ENCODE measurements at places on chromosomes 5 and 9.
A peak's percentile ranks its signal among the peaks of the same experiment; 100 is the strongest.

GRCh38 chr5:119264186-119264585 lies 91.6 kb upstream of the TNFAIP8 start:
- DNase-seq = no peak

DNA sequence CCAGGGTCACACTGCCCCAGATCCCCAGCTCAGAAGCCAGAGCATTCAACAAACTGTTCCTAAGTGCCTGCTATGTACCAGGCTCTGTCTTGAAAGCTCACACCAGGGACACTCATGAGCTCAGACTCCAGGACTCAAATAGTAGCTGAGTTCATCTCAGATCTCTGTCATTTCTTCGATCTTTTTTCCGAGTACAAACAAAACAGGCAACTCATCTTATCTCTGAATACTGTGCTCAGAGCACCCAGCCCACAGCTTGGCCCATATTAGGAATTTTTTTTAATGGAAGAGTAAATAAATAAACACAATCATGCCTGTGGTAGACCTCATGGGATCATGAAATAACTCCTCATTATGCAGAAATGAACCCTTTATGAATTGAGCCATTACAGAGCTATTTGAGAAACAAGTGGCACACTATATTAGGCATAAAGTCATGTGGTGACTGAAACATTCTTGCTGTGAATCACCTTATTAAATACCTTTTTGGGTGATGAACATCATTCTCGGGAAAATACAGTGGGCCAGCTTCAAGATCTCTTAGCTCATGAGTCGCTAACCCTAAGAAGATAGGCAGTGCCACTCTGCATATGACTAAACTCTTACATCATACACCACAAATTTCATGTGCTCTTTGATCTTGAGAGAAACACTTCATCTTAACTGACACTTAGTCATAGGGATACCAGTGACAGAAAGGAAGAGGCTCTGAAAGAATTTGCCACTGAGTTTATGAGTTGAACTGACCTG lies 9.9 kb downstream of the SH3RF2 start:
- DNase-seq = no peak

DNA sequence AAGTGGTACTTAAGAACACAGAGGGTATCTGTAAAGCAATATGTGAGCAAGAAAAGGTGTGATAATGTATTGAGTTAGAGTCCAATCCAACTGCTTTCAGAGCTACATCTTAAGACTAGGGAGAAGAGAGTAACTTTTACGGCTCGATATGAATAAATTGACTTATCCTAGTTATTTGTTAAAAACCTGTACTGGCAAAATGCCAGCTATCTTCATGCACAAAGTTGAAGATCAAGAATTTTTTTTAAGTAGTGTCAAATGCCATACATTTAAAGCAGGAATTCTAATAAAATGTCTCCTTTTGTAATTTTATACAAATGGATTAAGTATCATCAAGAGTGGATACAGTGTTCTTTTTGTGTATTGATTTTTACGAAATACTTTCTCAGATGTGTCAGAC lies 305.2 kb downstream of the KIAA0825 start:
- DNase-seq = no peak

GRCh38 chr5:64637837-64638443 lies 52.4 kb upstream of the SHISAL2B start:
- DNase-seq = no peak

DNA sequence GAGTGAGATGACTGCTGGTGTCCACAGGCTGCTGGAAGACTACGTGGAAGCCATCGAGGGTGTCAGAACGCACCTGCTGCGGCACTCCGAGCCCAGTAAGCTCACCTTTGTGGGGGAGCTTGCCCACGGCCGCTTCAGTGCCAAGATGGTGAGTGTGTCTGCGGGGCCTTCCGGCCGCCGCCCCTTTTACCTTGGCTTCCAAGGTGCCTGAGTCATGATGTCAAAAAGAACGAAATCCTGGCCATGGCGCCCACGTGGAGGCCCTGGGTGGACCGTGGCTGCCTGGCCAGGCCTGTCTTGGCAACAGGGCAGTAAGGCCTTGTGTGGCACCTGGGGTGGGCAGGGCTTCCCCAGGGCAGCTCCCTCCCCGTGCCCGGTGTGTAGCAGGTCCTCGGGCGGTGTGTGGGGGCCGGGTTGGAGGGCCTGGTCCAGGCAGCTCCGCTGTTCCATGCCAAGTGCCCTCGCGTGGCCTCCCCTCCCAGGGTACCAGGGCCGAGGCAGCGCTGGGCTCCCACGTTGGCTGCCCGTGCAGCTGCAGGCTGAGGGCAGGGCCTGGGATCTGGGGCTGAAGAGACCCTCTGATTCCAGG lies 7.8 kb downstream of the DPP7 start:
- DNase-seq = no peak

DNA sequence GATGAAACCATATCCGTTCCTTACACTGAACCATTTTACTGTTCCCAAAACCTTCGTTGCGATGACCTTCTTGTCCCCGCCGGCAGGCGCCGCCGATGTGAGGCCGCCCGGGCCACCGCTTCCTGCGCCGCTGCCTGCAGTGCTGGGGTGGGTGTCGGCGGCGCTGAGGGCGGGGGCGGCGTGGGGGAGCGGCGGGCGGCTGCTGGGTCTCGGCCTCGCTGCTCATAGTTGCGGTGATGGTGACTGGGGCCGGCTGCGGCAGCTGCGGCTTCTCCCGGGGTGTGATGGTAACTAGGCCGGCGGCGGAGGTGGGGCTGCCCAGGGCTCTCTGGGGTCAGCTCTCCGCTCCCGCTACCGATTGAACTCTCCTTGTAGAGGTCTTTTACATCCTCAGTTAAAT lies 14.1 kb upstream of the OR2S2 start:
- DNase-seq = peak; percentile 45

DNA sequence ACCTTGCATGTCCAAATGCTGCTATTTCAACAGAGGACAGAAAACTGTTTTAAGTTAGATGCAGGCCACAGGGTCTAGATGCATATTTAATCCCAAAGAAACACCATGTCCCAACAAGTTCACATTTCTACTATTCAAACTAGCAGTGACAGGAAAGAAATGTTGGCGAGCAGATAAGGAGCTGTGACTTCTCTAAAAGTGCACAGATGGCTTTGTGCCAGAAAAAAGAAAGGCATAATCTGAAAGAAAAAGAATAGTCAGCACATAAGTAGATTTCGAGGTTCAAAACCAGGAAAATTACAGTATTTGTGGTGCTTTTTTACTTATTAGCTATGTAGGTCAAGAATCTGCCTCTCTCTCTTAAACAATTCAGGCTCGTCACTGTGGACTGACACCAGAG lies 178.3 kb downstream of the DNAH5 start:
- no peak for DNase-seq

- DNase-seq = no peak
Observed at GRCh38 chr9:93673021-93673838, 96.8 kb downstream of the PHF2 start.

DNA sequence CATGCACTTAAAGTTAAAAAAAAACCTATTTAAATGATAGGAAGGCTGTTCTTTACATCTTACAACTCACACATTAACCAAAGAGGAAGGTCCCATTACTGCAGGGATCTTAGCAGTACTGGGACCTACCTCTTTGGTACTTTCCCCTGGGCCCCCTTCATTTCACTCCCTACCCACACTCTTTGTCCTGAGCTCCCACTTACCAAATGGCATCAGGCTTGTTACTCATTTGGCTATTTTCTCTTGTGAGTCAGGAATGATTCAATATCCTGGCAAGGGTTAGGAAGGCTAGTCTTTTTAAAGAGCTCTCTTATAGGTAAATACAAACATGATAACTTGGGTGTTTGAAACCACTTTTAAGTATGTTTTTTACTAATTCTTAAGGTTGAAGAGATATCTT lies 117.4 kb upstream of the ELL2 start:
- DNase-seq = no peak

DNA sequence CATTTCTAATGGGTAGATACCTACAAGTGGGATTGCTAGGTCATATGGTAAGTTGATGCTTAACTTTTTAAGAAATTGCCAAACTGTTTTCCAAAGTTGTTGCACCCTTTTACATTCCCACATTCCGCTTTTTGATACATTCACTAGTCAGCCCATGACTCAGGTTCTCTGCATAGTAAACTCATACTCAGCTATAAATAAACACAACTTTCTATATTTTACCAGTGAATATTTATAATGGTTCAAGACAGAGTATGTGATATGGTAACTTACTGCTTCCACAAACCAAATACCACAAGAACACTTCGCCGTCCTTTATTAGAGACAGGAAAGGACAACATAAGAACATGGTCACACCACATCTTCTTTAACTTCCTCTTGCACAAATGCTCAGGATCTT lies 54.0 kb downstream of the PLPP1 start:
- no peak for DNase-seq

DNA sequence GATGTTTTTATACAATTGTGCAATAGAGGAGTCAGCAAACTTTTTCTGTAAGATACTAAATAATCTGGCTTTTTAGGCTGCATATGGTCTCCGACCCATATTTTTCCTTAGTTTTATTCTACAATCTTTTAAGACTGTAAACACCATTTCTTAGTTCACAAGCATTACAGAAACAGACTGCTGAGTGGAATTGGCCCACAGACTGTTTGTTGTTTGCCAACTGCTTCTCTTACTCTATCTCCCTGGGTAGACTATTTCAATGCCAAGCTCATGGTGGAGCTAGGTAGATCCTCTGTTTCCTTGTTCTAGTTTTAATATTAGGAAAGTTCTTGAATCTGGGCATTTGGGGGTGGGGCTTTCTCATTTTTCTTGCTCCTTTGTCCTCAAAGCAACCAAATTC lies 857.6 kb downstream of the TLE1 start:
- no peak for DNase-seq

DNA sequence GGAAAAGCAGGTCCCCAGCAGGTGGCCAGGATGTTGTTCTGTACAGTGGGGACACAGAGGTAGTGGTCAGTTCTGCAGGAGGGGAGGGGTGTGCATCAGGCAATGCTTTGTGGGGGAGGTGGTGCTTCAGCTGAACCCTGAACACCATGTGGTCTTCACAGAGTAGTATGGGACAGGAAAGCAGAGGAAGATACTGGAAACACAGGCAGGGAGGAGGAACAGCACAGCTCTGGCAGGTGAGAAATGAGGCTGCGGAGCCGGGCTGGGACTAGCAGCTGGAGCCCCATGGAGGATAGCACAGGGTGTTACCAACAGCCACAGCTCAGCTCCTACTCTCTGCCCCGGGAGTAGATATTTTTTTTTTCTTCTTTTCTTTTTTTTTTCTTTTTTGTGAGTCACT lies 161.5 kb downstream of the ENTREP1 start:
- no peak for DNase-seq

GRCh38 chr9:94156348-94157049 lies 72.2 kb downstream of the PTPDC1 start:
- DNase-seq = no peak

DNA sequence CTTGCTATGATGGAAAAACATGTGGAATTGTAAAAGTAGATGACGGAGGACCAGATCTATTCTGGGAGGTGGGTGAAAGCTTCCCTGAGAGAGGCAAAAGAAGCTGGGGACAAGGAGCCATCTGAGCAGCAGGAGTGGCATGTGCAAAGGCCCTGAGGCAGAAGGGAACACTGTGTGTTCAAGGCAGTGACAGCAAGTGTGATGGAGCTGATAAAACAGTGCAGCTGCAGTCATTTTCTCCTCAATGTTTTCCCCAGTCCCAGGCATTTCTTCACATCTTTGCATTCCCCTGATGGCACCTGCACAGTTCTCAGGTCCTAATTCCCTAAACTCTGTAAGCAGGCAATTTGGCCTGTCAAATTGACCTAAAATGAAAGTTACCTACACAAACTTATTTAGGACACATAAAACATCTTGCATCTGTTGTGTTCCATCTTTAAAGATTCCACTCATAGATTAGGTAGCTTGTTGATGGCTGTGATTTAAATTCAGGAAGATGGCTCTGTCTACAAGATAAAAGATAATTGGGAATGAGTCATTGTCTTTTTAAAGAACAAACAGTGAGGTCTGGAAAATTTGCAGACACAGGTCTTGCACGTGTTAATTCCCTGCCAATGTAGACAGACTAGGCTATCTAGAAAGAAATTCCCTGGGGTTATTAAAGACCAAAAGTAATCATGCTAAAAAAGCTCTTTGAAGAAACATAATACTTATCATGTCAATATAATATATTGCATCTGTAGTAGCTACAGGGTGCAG lies 289.6 kb upstream of the SGCD start:
- no peak for DNase-seq

GRCh38 chr5:15116996-15117395 lies 245.4 kb upstream of the ANKH start:
- DNase-seq = no peak

GRCh38 chr9:89022001-89022759 lies 30.9 kb downstream of the S1PR3 start:
- DNase-seq = no peak

- DNase-seq = no peak
Observed at GRCh38 chr9:135971892-135972291, 10.7 kb upstream of the UBAC1 start.

GRCh38 chr9:34169125-34169524 lies 9.7 kb upstream of the UBAP1 start:
- DNase-seq = no peak

GRCh38 chr5:80780761-80781285 lies 126.0 kb upstream of the DHFR start:
- no peak for DNase-seq

DNA sequence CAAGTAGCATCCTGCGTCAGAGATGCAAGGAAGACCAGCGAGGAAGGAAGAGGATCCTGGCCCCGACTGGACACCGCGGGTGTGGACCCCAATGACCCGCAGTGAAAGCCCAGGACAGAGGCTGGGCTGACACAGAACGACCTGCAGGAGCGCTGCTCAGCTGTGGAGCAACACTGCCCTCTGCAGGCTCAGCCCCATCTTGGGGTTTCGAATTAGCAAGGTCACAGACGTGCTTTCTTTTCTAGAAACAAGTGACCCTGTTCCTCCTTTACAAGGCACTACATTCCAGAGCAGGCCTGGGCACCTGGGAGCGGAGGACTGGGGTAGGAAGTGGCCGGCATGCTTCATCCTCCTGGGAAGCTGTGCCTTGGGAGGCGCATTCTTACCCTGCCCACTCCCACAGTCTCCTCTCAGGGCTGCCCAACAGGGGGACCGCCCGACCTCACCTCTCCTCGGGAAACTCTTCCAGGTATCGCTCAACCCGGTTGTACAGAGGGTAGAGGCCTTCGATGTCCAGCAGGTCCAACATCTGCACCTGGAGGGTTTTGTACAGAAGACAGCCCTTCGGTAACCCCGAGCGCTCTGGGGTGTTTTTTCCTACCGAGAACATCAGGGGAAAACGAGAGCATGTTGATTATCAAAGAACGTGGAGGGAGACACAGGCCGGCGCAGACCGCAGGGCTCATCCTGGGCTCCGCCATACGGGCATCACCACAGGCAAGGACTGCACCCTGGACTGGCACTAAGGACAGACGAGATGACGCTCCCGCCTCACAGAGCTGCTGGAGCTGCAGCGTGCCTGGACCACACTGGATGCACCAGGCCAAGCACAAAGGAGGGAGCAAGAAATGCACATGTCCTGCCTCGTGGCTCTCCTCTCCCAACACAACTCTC lies 35.0 kb downstream of the IPPK start:
- peak; percentile 19 for DNase-seq
